Suprapubic skin (tissue), 4 donors: ENCODE measurements at places on chromosomes 4 and X. TPM values are rescaled to one million over a fixed set of nuclear protein-coding genes. Genes with fewer than 3 reads are reported as not detected.

- DNase-seq, result no peak
Observed at GRCh38 chr4:52259978-52260377, 208.9 kb downstream of the SPATA18 start.

- no peak for DNase-seq
Observed at GRCh38 chr4:25827897-25828296, 34.9 kb downstream of the SEL1L3 start.

- no peak for DNase-seq
Observed at GRCh38 chr4:126850286-126850685, 782.5 kb upstream of the INTU start.

GRCh38 chr4:32148111-32148666 is 1428.0 kb downstream of the PCDH7 start:
- no peak for DNase-seq

GRCh38 chrX:34578237-34578636 is 78.8 kb downstream of the TMEM47 start:
- no peak for DNase-seq

- no peak for DNase-seq
Observed at GRCh38 chr4:10077483-10078335, 38.9 kb downstream of the WDR1 start.

GRCh38 chr4:44738615-44739014 is 12.3 kb upstream of the GNPDA2 start:
- DNase-seq, result no peak

- no peak for DNase-seq
Observed at GRCh38 chrX:22035236-22035635, 3.1 kb downstream of the PHEX start.

DNA sequence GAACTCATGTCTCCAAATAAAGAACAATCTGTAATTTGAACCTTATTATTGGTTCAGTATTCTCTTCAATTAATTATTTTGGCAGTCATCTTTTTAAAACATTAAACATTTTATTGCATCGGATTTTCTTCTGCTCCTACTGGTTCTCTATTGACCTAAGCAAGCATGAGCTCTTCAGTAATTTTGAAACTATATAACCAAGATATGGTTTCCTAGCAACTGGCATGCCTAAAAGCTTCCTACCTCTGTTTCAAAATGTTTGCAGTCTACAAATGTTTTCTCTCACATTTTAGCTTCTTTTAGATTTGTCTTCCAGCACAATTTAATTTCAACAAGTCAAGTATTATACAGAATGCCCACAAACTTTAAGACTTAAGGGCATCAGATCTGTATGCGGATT is 371.3 kb downstream of the GPM6A start:
- no peak for DNase-seq

GRCh38 chrX:17656035-17656418 is 81.3 kb upstream of the SCML1 start:
- no peak for DNase-seq

GRCh38 chr4:174928575-174929253 is 10.6 kb downstream of the ADAM29 start:
- DNase-seq, result no peak

- no peak for DNase-seq
Observed at GRCh38 chr4:67682266-67682665, 18.7 kb downstream of the UBA6 start.

GRCh38 chr4:91577864-91578263 is 725.9 kb upstream of the GRID2 start:
- no peak for DNase-seq

DNA sequence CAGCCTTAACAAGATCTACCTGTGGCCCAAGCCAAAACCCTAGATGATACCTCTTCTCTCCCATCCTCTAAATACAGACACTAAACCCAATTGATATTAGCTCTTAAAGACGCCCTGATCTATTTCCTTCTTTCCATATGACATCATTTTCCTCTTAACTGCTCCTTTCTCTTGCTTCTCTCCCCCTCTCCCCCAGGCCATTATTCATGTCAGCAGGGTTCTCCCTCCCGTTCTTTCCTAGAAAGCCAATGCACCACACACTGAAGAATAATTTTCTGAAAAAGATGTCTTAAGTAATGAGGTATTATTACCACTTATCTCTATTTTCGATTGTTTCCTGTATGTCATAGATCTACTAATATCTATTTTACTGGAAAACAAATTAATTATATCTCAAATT is 9.7 kb upstream of the ING2 start:
- no peak for DNase-seq

RNF212 gene
- total RNA-seq, result 5.4 TPM

CWH43 gene
- total RNA-seq, result 51.6 TPM

ARHGAP24 gene
- 65.2 TPM for total RNA-seq

ADH6 gene
- 10.2 TPM for total RNA-seq

SYNPO2 gene
- 15.3 TPM for total RNA-seq

VCX3A gene
- not detected for total RNA-seq

IL21 gene
- not detected for total RNA-seq

CFAP99 gene
- total RNA-seq, result not detected

FAAH2 gene
- total RNA-seq, result 15.8 TPM
